ENCODE measurements at places on chromosomes 3 and 15.

- DNase-seq = no peak
These were observed 4.8 kb upstream of the PLCB2 start for GRCh38 chr15:40312370-40313158.

DNA sequence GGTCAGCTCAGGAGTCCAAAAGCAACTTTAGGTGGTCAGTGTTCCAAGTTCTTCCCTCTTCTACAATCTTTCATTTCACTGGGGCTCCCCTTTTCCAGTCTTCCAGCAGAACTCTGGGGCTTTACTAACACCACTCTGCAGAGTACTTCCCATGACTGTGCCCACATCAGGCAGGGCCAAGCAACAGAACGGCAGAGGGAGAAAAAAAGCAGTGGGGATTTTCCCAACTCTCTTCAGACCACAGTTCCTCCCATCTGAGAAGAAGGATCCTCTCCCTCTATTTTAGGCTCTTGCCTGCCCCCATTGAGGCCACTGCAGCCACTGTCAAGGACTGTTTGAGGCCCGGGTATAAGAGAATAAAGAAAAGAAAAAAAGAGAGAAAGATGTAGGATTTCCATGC is 70.7 kb downstream of the TTBK2 start:
- DNase-seq = no peak

GRCh38 chr15:90035095-90035839 is 34.1 kb downstream of the ZNF710 start:
- no peak for DNase-seq

DNA sequence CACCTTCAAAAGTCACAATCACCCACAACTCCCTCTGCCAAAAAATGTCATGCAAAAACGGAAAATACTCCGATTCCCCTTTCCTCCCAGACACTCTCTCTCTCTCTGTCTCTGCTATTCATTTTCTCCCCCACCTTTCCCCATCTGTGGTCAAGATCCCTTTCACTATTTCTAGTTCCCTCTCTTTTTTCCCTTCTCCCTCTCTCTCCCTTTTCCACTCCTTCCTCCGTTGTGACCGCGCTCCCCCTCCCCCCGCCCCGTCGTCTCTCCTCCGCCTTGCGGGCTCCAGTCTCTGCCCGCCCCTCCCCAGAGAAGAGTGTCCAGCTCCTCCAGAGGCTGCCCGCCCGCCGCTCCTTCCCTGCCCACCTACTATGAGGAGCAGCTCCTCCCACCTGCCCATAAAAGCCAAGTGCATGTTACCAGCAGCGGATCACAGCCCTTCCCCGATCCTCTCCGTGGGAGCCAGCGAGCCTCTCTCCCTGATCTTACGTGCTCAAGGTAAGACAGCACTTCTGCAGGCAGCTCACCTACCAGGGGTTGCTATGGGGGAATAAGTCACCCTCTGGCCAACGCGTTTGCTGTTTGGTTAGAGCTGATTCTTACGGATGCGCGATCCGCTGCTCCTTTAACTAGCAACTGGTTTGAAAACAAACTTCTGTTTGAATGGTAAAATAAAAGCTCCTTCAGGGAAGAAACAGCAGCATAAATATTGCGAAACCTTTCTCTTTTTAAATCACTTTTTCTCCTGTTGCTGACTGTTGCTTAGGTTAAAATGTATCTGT is at the start of gene COL8A1:
Gene COL8A1, plus strand, starts transcription at position 428 of the 782 bp plus-strand sequence. CDS start 152,089 bp downstream, outside the sequence.
- peak; percentile 60 for DNase-seq

DNA sequence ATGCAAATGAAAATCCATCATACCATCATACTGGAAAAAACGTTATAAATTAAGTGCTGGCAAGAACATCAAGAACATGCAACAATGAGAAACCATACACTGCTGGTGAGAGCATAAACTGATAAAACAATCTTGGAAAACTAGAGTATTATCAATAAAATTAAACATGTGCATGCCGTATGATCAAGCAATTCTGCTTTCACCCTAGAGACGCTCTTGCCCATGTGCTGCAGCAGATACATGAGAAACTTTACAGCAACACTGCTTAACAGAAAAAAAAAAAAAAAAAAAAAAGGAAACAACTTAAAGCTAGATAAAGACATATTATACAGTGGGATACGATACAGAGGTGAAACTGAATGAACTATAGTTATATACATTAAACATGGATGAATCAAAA is 21.8 kb downstream of the SPG11 start:
- no peak for DNase-seq

DNA sequence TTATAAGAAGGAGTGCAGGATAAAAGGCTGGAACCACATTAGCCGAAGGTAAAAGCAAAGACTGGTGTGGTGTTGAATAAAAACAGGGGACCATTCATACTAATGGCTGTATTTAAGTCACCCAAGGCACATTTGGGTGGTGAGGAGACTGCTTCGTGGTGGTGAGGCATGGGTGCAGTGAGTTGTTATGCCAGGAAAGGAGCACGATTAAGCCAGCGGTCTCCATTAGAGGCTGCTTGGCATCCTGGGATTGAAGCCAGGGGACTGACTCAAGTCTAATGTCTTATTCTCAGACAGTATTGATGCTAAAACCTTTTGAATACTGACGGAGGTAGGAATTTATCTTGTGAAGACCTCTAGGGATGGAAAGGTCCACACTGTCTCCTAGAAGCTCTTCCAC is 21.9 kb downstream of the FEM1B start:
- DNase-seq = no peak

All from NCI-H1105 treated with DMSO at 0.1 percent for 48 hours (cell line).